ENCODE measurements at places on chromosomes 5 and 9.

DNA sequence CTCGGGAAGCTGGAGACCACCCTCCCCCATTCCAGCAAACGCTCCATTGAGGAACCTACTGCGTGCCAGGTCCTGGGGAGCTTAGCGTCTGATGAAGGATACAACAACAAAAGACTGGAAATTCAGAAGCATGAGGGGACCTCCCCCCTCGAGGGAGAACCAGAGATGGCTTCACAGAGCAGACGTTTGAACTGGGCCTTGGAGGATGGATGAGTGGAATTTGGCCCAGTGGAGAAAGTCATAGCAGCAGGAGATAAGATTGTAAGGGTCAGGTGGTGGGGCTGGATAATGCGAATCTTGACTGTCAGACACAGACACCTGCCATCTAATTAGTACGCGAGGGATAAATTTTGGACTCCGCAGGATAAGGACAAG lies 1.2 kb upstream of the SLC25A51 start:
- DNase-seq: no peak

DNA sequence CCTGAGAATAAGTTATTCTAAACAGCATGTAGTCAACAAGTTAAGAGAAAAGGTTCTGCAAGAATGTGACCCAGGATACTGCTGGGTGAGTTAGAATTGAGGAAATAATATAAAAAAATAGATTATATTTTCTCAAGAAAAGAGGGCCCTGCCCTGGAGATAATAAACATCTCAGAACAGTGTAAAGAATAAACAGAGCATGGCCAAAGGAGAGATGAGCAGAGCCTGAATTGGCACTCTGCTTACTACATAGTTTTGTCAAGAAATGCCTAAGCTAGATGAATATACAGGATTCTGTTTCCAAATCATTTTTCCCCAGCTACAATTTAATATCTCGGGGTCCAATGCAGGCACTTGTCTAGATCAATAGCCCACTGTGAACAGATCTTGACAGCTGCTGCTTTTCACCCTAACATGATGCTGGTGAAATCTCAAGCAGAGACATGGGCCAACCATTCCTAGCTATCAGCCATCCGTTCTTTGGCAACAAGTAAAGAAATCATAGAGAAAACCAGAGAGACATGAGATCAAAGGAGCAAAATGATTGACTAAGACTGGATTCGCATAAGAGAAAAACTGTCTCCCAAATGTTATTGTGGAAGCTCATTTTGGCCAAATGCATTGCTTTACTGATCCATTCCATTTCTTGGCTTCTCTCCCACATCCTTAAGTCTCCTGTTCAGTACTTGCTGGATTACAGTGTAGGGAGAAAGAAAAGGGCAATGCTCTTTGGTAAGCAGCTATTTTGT lies 173.2 kb downstream of the PRELID2 start:
- DNase-seq: peak; percentile 30

DNA sequence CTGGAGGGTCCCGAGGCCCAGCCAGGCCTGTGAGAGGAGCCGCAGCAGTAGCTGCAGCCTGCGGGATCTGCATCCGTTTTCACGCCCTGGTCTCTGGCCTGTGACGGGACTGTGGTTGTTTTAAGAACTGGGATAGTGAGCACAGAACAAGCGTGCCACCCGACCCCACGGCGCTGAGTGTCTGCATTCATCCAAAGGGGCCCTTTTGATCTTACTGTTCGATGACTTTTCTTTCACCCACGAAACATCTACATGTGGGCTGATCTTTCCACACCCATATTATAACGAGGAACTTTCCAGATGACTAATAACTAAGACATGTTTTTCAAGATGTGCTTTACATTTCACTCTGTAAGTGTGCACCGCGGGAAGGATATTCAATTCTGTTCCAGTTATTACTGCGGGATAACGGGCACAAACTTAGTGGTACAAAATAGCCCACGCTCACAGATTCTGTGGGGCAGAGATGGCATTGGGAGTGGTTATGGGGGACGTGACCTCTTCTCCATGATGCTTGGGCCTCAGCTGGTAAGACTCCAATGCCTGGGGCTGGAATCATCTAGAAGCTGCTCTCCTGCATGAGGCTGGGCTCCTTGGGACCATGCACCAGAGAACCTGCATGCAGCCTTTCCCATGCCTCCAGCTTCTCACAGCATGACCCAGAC lies 165.0 kb downstream of the SYK start:
- DNase-seq: peak; percentile 87

- DNase-seq: no peak
Measured at GRCh38 chr9:113578279-113578865, 114.8 kb downstream of the RGS3 start.

- DNase-seq: peak; percentile 17
Measured at GRCh38 chr5:149210225-149210624, 61.4 kb upstream of the AFAP1L1 start.

DNA sequence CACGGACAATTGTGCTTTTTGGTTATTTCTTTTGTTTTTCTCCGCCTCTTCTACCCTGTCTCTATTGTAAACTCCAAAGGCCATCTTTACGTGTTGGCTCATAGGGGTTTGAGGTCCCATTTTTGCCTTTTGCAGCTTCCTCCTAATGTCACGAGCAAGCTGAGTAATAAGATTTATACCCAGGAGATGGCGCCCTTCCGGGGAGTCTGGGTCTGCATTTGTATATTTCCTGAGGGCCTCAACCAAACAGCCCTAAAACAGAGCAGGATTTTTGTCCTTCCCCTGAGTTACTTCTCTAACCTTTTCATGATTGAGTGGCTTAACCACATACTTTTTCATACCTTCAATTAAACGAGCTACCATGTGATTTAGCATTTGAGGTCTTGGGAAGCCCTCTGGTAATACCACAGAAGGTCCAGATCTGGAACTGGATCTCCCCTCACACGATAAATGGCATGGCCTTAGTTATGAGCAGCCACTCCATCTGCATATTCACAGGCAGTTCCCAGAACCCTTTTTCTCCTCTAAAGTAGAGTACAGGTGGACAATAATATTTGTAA lies 11.2 kb upstream of the CFAP95 start:
- peak; percentile 20 for DNase-seq

GRCh38 chr9:37410354-37410861 lies 12.1 kb upstream of the GRHPR start:
- no peak for DNase-seq

GRCh38 chr9:36937346-36937745 lies 96.7 kb downstream of the PAX5 start:
- DNase-seq: no peak

DNA sequence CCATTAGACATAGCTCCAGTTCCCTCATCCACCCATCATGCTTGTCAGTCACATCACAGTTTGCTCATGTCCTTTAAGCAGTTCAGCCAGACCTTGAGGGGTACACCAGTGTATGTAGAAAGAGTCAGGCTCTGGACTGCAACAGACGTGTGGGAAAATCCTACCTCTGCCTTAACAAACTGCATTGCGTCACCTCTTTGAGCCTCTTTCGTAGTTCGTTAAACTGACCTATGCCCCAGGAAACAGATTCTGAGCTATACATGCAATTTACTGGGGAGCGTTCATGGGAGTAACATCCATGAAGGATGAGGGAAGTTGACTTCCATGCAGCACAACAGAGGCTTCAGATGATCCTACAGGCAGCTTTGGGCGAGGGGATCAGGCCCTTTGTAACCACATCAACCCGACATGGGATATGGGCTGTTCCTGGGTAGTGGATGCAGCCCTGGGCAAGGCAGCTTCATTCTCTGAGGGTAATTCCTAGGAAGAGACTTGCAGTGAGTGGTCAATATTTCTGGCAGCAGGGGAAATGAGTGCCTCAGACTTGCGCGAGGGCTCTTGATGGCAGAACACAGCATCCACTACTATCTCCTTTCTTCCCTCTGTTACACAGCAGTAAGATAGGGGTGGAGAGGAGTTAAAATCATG lies 4.3 kb downstream of the SPINK4 start:
- no peak for DNase-seq

GRCh38 chr5:77133061-77133758 lies 46.1 kb upstream of the ZBED3 start:
- DNase-seq: peak; percentile 95

- no peak for DNase-seq
Measured at GRCh38 chr5:84149094-84149493, 235.6 kb downstream of the EDIL3 start.

DNA sequence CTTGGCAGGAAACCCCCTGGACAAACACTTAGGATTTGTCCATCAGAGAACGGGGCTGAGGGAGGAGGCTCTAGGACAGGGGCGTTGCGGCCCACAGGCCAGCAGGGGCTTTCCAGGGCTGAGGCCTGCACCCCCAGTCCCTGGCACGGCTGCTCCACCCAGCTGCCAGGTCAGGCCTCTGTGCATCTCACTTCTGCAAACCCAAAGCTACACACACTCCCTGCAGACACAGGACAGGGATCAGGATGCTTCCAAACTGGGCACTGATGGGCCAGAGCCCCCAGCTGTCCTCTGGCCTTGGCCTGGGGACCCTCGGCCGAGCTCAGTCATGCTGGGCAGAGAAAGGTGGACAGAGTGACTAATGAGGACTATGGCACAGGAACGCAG lies 106.2 kb upstream of the SARDH start:
- DNase-seq: no peak

DNA sequence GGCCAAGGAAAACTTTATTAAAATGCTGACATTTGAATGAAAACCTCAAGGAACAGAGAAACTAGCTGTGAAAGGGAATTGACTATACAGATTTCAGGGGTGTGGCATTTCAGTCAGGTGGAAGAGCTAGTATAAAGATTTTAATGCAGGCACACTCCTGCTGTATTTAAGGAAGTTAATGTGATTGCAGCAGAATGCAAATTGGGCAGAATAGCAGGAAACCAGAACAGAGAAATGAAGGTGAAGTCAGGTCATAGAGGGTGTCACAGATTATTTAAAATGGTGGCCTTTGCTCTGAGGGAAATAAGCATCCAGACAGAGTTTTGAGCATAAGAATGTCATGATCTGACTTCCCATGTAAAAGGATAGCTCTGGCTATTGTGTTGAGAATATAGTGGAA lies 898.1 kb upstream of the WWC1 start:
- no peak for DNase-seq

- no peak for DNase-seq
Measured at GRCh38 chr9:75626860-75627259, 263.6 kb upstream of the PCSK5 start.

DNA sequence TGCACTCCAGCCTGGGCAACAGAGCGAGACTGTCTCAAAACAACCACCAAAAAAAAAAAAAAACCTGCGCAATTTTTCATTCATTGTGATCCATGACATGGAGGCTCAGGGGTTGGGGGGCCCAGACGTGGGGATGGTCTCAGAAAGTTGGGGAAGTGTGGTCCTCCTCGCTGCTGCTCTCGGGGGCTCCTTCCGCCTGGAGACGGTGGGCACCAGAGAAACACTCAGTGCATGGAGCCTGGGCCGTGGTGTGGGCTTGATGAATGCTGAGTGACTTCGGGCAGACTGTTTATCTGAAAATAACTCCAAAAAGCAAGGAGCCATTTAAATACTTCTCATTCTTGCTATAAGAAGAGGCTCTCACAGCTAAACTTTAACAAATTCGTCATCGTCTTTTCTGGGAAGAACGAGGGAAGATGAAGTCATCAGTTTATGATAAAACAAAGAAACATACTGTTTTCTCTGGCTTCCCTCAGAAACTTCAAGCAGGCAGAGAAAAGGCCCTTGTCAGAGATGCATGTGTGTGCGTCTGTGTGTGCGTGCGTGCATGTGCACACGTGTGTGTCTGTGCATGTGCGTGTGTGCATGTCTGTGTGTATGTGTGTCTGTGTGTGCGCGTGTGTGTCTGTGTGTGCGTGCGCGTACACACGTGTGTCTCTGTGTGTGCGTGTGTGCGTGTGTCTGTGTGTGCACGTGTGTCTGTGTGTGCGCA lies 35.0 kb downstream of the RASGEF1C start:
- DNase-seq: no peak

DNA sequence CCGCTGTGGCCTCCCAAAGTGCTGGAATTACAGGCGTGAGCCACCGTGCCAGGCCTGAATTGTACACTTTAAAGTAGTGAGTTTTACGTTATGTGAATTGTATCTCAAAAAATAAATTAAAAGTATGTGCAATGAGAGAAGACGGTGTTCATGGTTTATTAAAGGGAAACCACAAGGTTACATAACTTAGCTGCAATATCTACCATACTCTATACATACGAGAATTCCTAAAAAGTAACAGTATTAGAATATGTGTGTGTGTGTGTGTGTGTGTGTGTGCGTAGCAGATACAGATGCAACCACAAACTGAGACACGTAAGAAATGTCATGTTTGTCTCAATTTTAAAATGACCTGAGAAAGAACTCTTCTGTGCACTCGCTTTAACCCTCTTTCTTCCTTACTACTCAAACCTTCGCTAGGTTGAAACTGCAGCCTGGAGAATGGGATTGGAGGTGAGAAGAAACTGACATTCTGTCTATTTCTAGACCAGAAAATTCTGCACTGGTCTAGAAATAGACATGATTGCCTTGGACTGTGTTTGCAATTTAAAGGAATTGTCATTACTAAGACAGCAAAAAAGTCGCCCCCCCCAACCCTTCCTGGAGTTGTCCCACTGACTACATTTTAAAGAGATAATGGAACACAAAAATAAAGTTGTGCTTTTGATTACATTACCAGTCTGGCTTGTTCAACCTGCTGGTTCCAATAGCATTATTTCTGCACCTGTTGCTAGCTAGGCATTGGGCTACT lies 167.0 kb downstream of the RGS3 start:
- DNase-seq: no peak

DNA sequence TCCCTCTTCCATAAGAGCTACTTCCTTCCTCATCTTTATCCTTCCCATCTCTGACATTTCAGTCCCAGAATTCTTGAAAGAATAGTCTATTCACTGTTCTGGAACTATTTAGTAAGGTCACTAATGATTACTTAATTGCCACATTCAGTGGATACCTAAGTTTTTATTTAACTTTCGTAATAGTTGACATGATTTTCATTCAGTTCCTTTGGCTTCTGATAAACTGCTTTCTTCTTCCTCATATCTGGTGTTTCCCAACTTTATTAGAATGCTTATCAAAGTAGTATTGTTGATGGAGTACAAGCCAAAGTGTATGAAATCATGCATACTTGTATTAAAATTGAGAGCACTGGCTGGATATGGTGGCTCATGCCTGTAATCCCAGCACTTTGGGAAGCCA lies 10.8 kb downstream of the UBE2D2 start:
- DNase-seq: no peak

- DNase-seq: peak; percentile 5
Measured at GRCh38 chr9:27671636-27672035, 98.4 kb upstream of the C9orf72 start.

GRCh38 chr5:9037048-9037447 lies 508.8 kb downstream of the SEMA5A start:
- DNase-seq: no peak

All from fibroblast of skin of abdomen (primary cell).